Activated naive CD4-positive, alpha-beta T cell treated with anti-CD3 and anti-CD28 coated beads, Interleukin-2, amount 50 U/mL, for 16 hours (primary cell): ENCODE measurements at places on chromosomes 7 and 10.

GRCh38 chr10:110544958-110545537 lies 22.4 kb upstream of the SMC3 start:
- DNase-seq = no peak

DNA sequence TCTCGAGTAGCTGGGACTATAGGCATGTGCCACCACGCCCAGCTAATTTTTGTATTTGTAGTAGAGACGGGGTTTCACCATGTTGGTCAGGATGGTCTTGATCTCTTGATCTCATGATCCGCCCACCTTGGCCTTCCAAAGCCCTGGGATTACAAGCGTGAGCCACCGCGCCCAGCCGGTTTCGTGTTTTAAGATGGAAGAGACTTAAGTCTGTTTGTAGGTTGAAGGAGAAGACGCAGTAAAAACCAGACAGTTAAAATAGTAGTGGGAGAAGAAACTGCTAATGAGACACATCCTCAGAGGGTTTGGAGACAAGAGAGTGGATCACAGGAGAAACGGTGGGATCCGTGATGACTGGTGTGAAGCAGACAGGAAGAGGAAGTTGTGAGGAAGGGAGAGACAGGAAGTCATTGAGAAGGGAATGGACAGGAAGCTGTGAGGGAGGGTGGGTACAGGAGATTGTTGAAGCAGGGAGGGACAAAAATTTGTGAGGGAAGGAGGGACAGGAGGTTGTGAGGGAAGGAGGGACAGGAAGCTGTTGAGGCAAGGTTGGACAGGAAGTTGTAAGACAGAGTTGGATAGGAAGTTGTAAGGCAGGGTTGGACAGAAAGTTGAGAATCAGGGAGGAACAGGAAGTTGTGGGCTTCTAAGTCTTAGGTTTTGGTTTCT lies 115.5 kb downstream of the WDFY4 start:
- no peak for DNase-seq

- no peak for DNase-seq
These were observed 144.2 kb upstream of the NRP1 start for GRCh38 chr10:33478675-33479125.

- no peak for DNase-seq
These were observed 4.5 kb downstream of the TSPAN13 start for GRCh38 chr7:16758036-16758435.

DNA sequence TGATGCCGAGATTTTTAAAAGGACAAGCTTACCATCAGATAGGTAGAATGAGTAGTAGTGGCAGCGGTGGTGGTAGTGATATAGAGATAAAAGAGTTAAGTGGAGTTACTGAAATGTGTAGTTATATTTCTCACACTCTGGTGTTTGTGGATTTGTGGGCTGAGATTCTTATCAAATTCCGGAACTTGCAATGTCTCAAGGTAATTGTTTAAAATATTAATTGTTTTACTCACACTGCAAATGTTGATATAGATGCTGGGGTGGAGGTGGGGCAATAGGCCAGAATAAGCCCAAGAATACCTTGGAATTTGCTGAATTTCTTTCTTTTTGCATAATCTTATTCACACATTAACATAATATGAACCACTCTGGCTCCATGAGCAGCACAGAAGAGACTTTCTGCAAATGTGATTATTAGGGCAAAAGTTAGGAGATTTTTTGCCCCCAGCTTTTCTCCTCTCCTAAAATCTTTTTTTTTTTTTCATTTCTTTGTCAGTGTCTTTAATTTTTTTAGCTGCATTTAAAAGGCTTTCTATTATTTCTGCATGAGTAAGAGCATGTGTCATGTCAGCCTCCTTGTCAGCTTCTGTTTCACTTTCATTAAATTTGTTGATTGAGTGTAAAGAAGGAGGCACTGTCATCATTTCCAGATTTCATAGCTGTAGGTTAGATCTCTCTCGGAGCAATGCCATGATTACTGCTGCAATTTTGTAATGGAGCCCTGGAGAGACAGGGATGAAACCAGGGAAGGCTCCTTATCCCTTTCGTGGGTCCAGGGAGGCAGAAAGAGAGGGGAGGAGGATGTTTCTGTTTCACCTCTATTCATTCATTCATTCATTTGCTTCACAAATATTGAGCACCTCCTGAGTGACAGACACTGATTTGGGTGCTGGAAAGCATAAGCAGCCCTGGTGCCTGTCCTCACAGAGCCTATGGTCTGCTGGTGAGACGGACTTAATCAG lies 13.1 kb upstream of the SGMS1 start:
- DNase-seq = no peak

GRCh38 chr10:73964743-73965142 lies 33.2 kb upstream of the VCL start:
- DNase-seq = no peak

DNA sequence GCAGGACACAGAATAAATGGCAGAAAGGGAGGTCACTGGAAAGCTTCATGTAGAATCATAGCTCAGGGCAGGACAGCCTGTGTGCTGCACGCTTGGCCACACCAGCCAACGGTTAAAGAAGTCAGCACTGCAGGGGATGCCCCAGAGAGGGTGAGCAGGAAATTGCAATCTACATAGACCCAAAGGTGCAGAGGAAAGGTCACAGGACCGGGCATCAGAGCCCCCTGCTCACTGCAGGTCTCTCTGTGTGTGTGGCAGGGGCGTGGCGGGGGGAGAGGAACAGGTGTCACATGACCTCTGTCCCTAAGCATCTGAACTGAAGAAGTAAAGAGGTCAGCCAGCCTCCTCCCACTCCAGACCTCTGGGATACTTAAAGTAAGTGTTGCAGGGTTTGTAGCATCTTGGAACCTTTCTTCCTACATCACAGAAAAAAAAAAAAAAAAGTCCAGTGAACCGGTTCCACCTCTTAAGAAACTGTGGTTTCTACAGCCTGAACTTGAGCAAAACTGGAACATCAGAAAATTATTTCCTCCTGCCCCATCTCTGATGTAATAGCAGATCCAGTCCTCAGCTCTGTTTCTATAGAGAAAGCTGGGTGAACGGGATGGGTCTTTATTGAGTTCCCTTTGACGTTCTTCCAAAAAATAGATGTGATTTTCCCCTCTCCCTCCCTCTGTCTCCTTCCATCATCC lies 64.3 kb downstream of the RGS10 start:
- DNase-seq = no peak

GRCh38 chr7:157293413-157293788 lies 43.4 kb upstream of the DNAJB6 start:
- no peak for DNase-seq

- no peak for DNase-seq
These were observed 227.0 kb downstream of the SORCS3 start for GRCh38 chr10:104867966-104868598.

DNA sequence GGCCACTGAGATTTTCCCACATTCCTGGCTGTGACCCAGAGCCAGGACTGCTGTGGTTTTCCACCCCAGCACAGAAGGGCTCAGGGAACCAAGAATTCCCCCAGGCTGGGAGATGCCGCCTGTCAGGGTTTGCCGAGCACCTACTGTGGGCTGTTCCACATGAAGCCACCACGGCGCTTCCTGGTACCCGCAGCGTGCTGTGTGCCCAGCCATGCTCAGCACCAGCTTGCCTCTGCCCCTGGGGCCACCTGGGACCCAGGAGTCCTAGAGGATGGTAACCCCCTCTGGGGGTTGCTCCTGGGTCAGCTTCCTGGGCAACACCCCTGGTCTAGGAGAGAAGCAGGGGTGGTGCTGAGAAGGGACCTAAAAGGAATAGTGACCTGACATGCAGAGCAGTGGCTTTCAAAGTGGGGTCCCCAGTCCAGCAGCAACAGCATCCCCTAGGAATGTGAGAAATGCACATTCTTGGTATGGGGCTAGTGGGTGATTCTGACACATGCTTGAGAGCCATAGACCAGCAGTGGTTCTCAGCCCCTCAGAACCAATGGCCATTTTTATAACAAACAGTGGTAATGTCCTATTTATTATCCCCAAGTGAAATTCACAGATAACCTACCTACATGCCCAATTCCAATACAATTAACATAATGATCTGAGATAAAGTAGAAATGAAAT lies 53.4 kb downstream of the TSPAN15 start:
- DNase-seq = no peak

GRCh38 chr7:29090151-29090805 lies 56.1 kb downstream of the CPVL start:
- DNase-seq = no peak
